ENCODE measurements at places on chromosomes 11 and 22.

DNA sequence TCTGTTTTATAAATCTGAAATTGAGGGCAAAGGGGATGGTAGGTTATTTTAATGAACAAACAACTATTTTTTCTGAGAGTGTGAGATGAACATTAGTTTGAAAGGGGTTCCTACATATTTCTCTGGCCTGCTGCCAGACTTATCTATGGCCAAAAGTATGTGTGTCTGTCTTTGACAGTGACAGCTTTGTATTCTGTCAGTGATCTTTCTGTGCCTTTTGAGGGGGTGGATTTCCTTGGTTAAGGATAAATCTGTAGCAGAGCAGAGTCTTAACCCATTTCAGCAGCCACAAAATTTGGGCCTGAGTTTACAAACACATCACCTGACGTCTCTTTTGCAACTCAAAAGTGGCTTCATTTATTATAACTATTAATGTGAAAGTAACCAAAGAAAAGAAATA, 30.9 kb downstream of the ZFTA start:
- no peak for DNase-seq

DNA sequence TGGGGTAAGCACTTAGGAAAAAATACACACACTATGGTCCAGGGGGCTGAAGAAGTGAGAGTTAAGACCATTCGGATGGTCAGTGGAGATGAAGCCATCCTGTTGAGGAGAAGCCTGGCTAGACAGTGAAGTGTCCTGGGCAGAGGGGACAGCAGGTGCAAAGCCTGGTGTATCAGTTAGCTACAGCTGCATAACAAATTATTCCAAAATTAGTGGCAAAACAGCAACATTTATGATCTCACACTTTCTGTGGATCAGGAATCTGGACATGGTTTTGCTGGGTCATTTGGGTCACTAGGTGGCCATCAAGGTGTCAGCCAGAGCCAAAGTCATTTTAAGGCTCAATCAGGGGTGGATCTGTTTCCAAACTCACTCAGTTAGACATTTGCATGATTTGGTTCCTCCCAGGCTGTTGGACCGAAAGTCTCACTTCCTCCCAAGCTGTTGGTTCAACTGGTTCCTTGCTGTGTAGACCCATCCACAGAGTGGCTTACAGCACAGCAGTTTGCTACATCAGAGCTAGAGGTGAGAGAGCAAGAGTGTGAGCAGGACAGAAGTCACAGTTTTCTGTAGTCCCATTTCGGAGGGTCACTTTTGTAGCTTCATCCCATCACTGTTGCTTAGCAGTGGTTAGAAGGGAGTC, 80.1 kb upstream of the ALX4 start:
- no peak for DNase-seq

DNA sequence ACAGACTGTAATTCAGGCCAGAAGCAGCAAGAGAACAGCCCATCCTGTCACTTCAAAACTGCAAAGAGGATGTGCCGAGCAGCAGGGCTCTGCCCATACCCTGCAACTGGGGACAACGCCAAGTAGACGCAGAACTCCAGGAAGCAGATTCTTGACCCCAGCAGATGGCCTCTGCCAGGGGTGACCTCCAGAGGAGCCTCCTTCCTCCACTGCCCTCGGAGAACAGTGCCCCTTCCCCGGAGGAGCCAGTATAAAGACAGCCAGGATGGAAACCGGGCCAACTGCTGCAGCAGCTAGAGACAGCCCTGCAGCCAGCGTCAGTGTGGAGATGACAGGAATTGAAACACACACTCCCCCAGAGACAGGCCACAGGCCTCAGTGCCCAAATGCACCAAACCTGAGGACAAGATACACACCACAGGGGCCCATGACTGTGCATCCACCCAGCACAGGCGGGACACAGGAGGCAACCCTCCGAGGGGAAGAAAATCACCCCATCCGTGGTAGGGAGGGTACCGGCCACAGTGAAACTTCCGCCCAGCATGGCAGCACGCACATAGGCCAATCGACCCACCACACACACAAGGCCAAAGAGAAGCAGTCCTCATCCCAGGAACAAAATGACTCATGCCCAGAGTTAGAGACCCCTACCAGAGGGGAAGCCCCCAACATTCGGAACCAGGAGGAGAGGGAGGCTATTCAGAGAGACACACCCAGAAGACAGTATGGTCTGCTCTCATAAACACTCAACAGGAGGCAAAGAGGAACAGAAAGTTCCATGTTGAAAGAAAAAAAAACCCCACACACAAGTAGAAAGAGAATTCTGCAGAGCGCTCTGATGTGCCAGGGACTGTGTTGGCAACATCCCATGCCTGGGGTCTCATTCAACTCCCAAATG, 5.6 kb downstream of the AHNAK start:
- DNase-seq, result peak; percentile 62

DNA sequence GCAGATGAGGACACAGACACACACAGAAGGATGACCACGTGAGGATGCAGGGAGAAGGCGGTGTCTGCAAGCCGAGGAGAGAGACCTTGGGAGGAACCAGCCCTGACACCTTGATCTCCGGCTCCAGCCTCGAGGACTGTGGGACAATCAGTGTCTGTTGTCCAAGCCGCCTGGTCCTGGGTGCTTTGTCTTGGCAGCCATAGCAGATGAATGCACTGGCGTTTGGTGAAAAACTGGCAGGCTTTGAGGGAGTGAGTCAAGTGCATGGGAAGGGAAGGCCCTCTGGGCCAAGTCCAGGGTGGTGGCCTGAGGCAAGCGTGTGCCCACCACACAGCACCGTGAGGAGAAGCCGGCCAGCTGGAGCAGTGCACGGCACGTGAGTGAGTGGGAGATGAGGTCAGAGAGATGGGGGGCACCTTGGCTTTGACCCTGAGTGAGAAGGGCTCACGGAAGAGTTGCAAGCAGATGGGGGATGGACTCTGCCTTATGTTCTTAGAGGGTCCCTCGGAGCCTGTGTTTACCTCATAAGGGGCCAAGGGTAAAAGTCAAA, 12.4 kb upstream of the BRSK2 start:
- no peak for DNase-seq

DNA sequence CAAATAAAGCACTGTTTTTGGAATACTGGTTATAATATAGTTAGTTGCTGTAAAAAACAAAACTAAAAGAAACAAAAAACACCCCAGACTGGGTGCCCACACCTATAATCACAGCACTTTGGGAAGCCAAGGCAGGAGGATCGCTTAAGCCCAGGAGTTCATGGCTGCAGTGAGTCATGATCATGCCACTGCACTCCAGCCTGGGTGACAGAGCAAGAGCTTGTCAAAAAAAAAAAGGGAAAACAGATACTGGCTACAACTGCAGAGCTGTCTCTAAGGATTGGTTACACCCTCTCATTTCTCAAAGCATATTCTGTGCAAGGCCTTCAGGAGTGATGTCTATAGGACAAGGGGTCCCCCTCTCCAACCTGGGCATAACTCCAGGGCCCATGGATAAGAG, 14.6 kb upstream of the STK33 start:
- no peak for DNase-seq

DNA sequence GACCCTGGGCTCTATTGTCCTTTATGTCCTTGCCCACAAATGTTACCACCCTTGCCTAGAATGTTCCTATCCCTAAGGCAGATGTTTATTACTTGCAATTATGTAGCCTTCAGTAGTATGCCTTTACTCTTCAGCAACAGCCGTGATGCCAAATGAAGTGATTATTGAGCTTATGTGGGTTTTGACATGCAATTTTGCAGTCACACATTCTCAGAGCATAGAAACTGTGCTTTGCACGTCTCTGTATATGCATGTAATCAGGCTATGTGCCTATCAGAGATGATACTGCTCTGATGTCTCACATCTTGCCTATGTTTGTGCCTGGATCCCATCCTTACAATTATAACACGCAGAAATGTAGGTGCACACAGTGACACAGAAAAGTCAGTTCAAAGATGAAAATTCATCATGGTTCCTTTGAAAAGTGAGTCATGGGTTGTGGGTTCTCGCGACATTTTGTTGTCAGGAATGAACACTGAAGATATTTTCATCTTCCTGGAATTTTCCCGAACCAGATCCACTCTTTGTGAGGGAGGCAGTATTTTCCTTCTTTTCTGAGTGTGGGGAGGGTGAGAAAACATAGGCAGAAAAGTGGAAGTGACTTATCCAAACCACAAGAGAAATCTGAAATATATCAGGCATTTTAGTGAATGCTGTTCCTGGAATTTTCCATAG, 81.1 kb downstream of the BMAL1 start:
- no peak for DNase-seq

- no peak for DNase-seq
Observed at GRCh38 chr11:122923302-122923701, 40.7 kb downstream of the JHY start.

DNA sequence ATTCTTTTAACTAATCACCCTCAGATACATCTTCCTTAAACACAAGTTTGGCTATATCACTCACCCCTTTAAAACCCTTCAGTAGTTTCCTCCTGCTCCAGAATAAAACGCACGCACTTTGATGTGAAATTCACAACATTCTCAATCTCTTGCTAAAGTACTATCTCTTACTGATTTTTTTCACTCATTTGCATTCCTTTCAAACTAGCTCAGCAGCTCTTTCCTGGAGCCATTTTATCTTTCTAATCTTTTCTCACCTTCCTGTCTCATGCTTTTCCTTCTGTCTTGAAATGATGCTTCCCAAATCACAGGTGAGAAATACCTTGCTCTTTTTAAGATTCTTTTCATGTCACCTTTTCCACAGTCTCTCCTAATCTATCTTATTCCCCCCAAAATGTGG, 1074.4 kb downstream of the DLG2 start:
- no peak for DNase-seq

GRCh38 chr11:128828350-128828749, 38.7 kb downstream of the KCNJ1 start:
- no peak for DNase-seq

GRCh38 chr22:40042312-40042711, 47.6 kb downstream of the FAM83F start:
- no peak for DNase-seq

- peak; percentile 20 for DNase-seq
Observed at GRCh38 chr22:44366372-44367300, 53.9 kb upstream of the SHISAL1 start.

DNA sequence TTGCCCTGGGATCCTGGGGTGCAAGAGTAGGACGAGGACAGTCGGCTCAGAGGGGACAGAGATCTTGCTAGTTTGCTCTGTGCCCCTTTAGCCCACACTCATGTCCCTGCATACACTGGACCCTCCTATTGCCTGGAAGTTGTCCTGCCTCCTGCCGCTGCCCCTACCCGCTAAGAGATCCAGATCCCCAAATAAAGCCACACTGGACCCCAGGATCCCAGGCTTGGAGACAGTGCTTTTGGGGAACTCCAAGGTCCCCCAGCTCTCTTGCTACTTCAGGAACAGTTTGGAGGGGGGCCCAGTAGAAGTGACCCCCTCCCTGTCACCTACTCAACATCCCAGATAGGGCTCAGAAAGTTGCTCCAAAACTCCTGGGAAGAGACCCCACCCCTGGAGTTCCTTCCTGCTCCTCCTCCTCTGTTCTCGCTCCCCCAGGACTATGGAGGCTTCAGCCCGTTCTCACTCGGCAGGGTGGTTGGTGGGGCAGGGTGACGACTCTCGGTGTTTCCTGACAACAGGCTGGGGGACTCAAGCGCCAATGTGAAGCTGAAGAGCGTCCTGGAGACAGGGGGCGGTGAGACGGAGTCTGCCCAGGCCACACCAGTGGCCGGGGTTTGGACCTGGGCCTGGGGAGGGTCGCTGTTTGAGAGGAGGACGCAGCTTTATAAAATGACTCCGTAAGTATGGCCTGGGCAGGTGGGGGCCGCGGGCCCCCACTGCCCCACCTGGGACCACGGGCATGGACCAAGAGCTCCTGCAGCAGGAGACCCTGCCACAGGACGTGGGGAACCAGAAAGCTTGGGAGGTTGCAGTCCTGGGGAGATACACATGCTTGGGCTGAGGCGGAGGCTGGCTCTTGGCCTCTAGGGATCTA, 19.2 kb upstream of the TUB start:
- DNase-seq, result peak; percentile 10

DNA sequence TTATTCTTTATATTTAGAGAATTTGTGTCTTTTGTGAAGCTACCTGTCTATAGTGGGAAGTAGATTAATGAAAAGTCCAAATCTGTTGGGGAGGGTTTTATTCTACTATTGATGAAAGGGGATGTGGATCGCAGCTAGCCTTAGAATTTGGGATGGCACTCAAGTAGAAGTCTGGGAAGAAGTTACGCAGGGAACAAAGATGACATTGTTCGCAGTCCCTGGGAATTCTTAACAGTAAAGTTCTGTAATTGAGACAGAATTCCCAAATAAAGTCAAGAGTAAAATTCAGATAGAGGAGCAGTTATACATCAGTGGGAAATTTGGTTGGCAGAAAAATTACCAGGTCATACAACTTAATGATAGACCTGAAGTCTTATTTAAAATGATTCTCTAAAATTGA, 64.1 kb downstream of the ATM start:
- DNase-seq, result no peak

GRCh38 chr11:59423835-59424234, 2.4 kb downstream of the OR5A2 start:
- DNase-seq, result no peak

DNA sequence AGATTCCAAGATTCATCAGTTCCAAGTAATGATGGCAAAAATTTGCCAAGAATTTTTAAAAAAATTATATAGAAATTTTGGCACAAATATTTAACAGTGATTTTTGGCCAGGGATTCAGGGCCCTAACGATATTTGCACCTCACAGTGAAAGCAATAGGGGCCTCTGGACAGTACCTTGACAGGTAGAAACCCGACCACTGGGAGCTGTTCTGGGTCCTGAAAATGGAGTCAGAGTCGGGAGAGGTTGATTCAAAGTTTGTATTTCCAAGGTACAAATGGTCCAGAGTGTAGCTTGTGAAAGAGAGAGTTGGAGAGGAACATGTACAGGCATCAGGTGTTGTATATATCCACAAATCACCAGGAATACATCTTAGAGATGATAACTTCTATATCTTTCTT, 41.6 kb downstream of the MRGPRX2 start:
- DNase-seq, result no peak

GRCh38 chr11:35943713-35944502, at the start of gene LDLRAD3:
Gene LDLRAD3, plus strand, starts transcription at chr11:35944062. Its CDS starts 37 bp downstream, at chr11:35944099.
- peak; percentile 93 for DNase-seq

GRCh38 chr11:16923987-16924386, 90.2 kb downstream of the PLEKHA7 start:
- DNase-seq, result no peak

- DNase-seq, result no peak
Observed at GRCh38 chr11:36436064-36436463, 74.0 kb downstream of the TRAF6 start.

DNA sequence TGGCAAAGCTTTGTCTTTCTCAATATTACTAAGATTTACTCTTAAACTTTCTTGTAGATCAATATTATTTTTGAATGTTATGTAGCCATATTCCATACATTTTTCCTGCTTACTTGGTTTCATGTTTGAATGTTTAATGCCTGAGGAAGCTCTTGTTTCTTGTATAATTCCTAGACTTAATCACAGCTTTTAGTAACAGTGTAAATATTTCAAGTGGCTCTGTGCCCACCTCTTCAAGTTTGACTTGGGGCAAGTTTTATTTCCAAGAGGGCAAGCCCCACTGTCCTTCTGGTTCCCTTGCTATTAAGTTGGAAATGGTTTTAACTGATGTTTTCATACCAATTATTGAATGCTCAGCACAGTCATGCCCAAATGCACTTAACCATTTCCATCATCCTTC, 1004.1 kb downstream of the OPCML start:
- DNase-seq, result no peak

GRCh38 chr11:86916330-86916729, 38.9 kb downstream of the FZD4 start:
- peak; percentile 50 for DNase-seq

- DNase-seq, result no peak
Observed at GRCh38 chr11:97937501-97937900, 1083.2 kb upstream of the CNTN5 start.

- DNase-seq, result peak; percentile 67
Observed at GRCh38 chr11:66429983-66430602, 8.6 kb downstream of the MRPL11 start.
